Cortex of kidney (tissue), 1 donor: ENCODE measurements at places on chromosomes 6 and 20.

DNA sequence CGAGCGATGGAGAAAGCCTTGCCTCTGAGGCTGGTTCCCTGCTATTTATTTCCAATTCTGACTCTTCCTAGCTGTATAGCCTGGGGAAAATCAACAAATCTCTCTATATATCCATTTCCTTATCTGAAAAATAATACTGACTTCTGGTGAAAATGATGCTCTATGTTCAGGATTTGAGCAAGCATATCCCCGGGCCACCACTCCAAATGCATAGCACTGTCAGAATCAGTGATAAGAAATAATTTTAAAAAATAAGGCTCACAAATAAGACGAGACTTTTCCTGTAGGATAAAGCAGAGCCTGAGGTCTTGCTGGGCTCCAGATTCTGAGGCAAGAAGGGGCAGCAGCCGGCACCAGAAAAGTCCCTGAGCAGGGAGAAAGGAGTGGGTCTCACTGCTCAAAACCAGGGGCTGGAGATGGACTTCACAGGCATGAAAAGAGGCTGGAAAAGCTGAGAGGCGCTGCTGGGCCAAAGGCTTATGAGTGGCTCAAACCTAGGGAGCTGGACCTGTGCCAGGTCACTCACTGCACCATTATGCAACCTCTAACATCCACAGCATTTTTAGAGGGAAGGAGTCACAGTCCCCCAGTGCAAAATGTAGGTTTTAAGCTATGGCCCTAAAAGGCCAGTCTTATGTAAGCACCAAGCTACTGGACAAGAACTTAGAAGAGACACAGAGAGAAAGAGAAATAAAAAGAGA lies 48.1 kb upstream of the SLC17A4 start:
- no peak for DNase-seq

GRCh38 chr20:23245553-23246181 lies 104.9 kb upstream of the NXT1 start:
- DNase-seq: no peak

- no peak for DNase-seq
Observed at GRCh38 chr6:152257581-152257980, 379.6 kb downstream of the SYNE1 start.

- DNase-seq: no peak
Observed at GRCh38 chr20:46835418-46835817, 59.2 kb upstream of the EYA2 start.

DNA sequence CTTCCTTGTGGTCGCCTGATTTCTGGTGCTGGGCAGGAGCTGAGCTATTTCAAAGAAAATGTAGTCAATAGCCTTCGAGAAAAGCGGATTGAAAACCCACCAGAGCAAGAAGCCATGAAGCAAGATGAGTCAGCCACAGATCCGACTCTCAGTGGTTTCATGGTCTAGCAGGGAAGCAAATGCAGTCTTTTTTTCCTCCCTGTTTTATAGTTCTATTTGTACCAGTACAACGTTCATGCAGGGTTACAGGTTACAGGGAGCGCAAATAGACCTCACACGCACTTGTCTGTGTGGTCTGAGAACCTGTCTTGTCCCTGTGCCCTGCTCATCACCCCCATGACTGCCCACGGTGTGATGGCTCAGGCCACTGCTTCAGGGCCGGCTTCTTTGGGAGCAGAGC lies 309.8 kb upstream of the SUPT3H start:
- no peak for DNase-seq

- DNase-seq: no peak
Observed at GRCh38 chr6:122151763-122152162, 247.7 kb upstream of the HSF2 start.

GRCh38 chr6:97405818-97406409 lies 122.9 kb upstream of the MMS22L start:
- DNase-seq: no peak

- no peak for DNase-seq
Observed at GRCh38 chr6:98821756-98822405, 12.5 kb upstream of the POU3F2 start.

DNA sequence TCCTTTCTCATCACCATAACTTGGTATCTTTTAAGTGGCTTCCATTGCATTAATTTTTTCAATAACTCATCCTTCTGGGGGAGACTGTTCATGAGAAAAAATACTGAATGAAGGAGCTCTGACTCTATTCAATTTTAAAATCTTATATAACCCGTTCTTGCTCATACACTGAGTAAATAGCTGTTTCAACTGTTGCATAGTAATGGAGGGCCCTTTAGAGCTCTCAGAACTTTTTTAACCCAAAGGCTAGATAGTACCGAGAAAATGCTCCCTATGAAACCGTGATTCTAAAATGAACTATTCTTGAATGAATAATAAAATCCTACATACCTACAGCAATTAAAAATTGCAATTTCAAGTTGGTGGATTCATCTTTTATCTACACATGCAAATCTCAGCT lies 5.3 kb downstream of the SLC2A12 start:
- no peak for DNase-seq

- DNase-seq: no peak
Observed at GRCh38 chr6:33904050-33904746, 100.4 kb upstream of the MLN start.

GRCh38 chr6:144897441-144897921 lies 612.3 kb downstream of the UTRN start:
- DNase-seq: no peak

DNA sequence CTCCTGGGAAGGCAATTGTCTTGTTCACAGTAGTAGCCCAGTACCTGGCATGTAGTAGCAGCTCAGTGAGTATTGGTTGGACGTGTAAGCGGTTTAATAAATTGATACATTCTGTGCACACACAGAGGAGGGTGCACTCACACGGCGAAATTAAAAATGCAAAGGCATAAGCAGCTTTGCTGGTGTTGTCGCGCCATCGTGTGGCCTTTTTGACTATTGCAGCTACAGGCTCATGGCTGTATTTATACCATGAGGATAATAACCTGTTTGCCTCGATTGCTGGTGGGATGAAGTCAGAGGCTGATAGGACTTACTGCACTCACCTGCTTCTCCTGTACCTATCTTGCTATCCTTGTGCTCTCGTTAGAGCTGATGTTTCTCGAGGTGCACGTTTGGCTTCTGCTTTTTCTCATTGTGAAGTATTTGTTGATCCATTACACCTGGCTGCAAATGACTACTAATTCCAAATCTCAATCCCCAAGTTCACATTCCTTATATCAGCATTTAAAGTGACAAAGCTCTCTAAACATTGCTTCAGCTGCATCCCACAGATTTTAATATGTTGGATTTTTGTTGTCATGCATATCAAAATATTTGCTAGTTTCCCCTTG lies 61.5 kb downstream of the TBXT start:
- no peak for DNase-seq

GRCh38 chr20:15582146-15582760 lies 991.0 kb downstream of the KIF16B start:
- DNase-seq: no peak

GRCh38 chr20:44075191-44075949 lies 111.6 kb downstream of the JPH2 start:
- DNase-seq: no peak

- no peak for DNase-seq
Observed at GRCh38 chr6:144873623-144874378, 588.7 kb downstream of the UTRN start.

GRCh38 chr6:80280262-80281010 lies 174.0 kb downstream of the BCKDHB start:
- DNase-seq: no peak

- no peak for DNase-seq
Observed at GRCh38 chr20:36861875-36862801, 13.8 kb upstream of the TLDC2 start.

DNA sequence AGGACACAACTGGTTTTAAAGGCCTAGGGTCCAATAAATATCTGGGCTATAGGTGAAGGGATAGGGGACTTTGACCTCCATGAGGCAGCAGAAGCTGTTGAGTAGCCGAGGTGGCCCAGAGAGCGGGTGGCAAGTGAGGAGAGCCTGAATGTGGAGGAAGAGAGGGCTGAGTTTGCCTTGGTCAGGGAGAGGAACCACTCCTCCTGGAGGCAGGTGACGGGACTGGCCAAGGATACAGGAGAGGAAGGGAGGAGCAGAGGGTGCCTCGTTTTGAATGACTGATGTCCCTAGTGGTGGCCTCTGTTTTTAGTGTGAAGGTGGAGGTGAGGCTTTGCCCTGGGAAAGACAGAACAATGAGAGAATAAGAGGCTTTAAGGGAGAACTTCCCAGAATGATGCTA lies 19.1 kb upstream of the AAR2 start:
- DNase-seq: no peak

DNA sequence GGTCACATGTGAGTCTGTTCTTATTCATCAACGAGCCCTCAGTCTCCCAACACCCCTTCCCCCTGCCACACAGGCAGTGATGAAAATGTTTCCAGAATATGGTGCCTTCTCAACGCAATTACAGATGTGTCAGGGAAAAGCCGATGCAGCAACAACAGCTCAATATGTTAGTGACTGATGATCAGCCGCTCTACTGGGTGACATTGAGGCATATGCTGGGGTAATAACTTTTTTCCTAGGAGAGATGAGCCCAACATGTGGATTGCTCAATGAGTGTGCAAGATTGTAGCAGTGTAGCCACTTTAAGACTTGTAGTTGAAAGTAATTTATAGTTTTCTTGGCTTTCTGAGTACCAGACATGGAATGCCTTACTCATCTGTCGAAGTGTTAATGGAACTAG lies 49.4 kb downstream of the DTD1 start:
- DNase-seq: no peak

DNA sequence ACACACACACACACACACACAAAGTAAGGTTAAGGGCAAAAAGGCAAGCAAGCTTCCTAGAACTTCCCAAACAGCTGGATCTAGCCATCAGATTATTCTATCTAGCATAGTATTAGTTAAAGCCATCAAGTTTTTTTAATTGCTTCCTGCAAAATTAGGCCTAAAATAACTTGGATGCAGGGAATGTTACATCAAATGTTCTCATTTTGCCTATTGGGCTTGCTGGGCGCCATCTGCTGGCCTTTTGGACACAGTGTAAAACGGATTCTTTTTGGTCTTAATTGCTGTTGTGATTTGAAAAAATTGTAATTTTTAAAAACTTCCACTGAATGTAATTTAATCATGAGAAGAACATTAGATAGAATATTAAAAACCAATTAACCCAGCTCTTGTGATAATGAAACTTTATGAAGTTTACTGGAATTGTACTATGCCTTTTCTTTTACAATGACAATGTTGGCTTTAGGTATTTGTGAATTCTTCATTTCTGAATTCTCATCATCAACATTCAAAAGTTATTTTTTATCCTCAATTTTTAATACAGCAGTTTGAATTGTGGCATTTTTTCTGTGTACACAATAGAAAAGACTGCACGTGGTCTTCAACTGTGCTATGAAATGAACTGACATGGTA lies 6.8 kb downstream of the MKKS start:
- no peak for DNase-seq

DNA sequence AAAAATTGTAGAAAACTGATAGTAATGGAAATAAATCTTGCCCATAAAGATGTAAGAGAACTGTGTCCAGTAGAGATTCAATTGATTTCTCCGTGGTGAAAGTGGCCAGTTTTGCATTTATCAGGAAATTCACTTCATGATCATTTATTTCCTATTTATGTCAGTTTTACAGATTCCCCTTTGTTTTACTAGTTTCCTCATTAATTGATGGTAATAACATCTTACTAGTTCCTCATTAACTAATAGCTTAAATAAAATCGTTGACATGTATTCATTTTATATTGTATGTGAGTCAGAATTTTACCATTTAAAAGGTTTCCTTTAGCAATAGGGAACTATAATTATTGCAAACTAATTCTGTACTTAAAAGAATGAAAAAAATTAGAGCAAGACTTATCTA lies 99.8 kb upstream of the ADGRF1 start:
- no peak for DNase-seq

- no peak for DNase-seq
Observed at GRCh38 chr20:21921251-21921650, 215.8 kb downstream of the PAX1 start.

GRCh38 chr6:110357664-110358552 lies at the start of gene METTL24:
METTL24 (minus strand) TSS chr6:110358349; CDS start chr6:110358272, 77 bp downstream.
- DNase-seq: no peak

GRCh38 chr6:35391240-35391968 lies 49.0 kb downstream of the PPARD start:
- no peak for DNase-seq

DNA sequence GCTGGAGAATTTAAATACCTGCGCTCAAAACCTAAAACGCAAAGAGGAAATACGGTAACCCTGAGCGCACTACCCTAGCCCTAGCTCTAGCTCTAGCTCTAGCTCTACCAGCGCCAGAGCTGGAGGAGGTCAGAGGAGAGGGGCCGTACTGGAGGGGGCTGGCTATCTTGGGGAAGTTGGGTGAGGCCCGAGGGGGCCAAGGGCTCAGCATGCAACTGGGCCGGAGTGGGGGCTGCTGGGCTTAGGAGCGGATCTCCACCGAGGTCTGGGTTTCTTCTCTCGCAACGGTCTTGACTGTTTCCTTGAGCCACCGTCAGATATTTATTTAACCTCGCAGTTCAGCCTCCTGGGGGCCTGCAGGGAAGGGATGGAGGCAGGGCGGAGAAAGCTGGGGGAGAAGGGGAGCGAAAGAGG lies 91.0 kb downstream of the NCR2 start:
- no peak for DNase-seq

DNA sequence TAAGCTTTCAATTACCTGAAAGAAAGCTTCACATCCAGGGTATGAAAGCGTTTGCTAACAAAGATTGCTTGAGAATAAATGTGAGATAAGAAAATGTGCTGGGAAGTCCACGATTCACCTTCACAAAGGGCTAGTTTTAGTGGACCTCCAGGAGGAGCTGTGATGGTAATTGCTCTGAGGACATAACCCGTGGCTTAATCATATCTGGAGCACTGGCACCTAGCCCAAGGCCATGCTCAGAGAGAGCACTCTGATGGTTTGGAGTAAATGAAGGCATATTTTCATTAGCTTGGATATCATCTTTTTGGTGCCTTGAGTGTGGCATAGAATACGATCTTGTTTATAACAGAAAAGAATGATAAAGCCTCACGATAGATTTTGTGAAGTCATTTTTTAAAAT lies 46.9 kb upstream of the BACH2 start:
- no peak for DNase-seq

DNA sequence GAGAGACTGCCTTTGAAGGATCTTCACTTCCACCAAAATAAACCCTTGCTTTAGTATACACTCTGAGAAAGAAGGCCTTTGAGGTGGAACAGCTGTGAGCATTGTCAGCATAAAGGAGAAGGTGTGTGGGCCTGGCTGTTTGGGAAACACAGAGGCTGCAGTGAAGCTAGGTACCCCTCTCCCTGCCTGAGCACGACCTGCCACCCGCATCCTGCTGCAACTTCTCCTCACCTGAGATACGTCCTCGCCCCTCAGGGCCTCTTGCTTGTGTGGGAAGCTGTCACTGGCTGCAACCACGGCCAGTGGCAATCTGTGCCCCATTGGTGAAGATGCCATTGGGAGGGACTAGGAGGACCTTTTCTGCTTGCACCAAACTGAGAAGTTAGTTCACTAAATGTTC lies 307.9 kb downstream of the KIF16B start:
- DNase-seq: no peak
